ENCODE measurements at places on chromosomes 3 and 15.

DNA sequence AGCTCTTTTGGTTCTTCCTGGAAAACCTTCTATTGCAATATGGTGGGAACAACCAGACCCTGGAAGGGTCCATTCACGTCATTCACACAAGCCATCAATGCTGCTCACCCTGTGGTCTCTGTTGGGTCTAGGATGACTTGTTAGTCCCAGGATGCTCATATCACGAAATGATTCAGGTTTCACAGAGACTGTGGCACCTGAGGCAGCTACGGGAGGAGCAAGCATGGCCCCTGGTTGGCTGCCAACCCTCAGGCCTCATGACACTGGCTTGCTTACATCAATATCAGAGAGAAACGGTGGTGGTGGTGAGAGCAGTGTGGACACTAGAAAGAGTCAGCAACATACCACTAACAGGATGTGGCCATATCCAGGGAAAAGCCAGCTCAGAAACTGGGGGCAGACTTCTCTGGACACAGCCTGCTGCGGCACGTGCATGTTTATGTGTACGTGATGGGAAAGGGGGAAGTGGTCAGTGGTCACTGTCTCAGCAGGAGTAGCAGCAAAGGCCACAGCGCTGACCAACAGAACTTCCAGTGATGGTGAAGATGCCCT lies 208.9 kb upstream of the ST8SIA2 start:
- DNase-seq = no peak

DNA sequence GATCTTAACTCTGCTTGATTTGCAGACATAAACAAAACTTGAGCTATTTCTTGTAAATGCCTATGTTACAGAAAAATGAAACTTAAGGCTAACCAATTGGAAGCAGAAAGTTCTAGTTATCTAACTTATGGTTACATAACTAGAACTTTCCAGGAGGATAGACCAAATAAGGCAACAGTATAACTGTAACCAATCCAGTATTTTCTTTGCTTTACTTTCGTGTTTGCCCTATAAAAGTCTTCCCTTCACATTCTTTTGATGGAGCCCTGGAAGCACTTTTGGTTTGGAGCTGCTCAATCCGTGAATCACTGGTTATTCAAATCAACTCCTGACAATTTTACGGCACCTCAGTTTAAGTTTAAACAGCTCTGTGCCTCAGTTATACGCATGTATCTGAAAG lies 164.6 kb downstream of the SUCLG2 start:
- no peak for DNase-seq

DNA sequence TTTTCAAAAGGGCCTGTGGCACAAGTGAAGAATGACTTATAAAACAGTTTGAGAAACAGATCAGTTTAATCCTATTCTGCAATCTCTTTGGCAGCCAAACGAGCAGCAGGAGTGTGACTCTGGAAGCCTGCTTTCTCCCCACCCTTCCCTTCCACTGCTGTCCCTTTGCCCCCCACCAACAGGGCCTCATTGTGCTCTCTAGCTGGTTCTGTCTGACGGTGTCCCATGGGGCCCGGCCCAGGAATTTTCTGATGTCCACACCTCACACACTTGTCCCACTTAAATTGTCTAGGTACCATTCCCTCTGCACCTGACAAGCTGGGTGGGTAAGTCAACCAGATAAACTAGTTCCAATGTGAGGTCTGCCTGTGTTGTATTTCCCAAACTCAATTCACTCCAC lies 16.4 kb downstream of the SLCO2A1 start:
- DNase-seq = no peak

DNA sequence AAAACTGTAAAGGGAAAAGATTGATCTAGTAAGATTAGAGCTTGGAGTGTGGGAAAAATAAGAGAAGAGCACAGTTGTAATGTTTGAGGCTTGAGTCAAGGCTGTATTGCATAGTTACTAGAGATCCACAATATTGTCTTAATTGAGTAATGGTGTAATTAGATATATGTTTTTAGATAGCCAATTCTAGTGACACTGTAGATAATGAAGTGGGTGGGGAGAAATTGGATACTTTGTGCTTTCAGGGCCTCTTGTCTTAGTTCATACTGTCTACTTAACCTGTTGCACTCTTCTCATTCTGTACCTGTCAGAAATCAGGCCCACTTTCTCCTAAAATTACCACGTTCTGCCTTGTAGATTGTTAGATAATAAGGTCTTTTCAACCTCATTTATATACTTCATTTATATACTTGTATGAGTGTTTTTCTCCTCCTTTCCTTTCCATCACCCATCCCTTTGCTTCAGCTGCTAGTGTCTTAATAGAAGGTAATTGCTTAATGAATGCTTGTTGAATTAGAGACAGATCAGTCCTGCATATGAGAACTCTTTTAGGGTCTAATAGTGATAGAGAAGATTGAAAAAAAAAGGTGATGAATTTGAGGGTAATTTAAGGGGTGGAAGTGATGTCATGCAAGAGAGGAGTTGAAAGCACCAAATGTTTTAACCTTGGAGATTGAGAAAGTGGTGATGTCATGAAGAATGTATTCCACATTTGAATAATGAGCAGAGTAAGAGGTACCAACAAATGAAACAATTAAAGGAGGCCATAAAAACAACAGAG lies 32.0 kb downstream of the PIK3CA start:
- no peak for DNase-seq

Data from muscle of arm (tissue), 14 donors.